ENCODE measurements at places on chromosomes 2 and 18.

- no peak for DNase-seq
Measured at GRCh38 chr2:61726456-61727209, 127.2 kb downstream of the FAM161A start.

GRCh38 chr18:32469691-32470459 lies 807 bp downstream of the GAREM1 start:
- DNase-seq: no peak

- no peak for DNase-seq
Measured at GRCh38 chr18:23056315-23056714, 79.0 kb upstream of the CABLES1 start.

DNA sequence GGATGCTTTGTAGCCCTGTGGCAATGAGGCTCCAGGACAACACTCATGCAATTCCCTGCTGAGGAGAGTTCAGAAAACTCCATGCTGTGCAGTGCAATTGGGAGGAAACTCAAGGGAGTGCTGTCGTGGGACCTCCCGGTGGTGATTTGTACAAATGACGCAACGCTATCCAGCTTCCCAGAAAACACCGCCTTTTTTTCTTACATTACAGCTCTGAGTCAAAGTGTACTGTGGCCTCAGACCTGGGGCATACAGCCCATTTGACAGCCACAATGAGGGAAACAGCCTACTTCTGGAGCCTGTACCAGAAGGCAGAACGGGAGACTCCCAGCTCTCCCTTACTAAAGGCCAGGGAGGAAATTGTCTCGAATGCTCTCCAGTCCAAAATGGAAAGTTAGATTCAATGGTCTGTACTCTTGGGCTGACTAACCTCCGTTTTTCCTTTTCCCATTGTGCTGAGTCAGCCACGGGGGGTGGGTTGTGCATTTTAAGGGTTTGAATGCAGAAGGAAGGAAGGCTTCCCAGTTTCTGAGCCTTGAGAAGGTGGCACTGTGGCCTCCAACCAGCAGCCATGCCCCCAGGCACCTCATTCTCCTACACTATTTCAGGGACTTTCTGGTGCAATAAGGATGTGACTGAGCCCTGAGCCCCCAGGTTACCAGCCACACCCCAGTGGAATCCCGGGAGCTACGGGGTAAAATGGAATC lies 16.4 kb upstream of the CYP1B1 start:
- DNase-seq: no peak

- no peak for DNase-seq
Measured at GRCh38 chr2:147843391-147843863, 1.4 kb upstream of the ACVR2A start.

DNA sequence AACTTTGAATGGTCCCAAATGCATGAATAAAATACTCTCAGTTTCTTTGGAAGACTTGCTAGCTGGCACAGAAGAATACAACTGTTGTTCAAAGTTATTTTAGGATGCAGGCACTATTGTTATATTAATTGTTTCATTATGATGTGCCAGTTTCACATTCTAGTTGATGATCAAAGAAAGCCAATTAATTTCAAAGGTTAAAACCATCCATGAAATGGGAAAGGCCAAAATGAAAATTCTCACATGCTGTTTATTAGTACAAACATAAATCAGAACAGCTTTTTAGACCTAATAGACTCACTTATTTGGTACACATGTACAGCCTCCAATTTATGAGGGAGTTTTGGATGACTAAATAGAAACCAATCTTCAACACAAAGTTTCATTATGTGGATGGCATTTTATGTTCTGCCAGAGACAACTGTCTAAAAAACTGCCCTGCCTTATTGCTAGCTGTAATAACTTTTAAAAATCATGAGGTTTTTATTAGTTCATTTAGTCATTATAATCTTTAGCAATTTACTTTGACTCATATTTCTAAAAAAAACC lies 42.2 kb downstream of the RFTN2 start:
- no peak for DNase-seq

- DNase-seq: no peak
Measured at GRCh38 chr2:230358305-230358704, 31.3 kb downstream of the SP140L start.

GRCh38 chr2:111898703-111899514 lies 502 bp downstream of the MERTK start:
- DNase-seq: no peak

GRCh38 chr2:237065071-237065377 lies 20.7 kb upstream of the COPS8 start:
- no peak for DNase-seq

All from pulmonary artery endothelial cell (primary cell).